ENCODE measurements at places on chromosomes 12 and 14. TPM values are rescaled to one million over a fixed set of nuclear protein-coding genes. Genes with fewer than 3 reads are reported as not detected.
A peak's percentile ranks its signal among the peaks of the same experiment; 100 is the strongest.

- no peak for DNase-seq
Observed at GRCh38 chr14:22845821-22846625, 9.6 kb downstream of the MMP14 start.

- no peak for DNase-seq
Observed at GRCh38 chr12:26789731-26790644, 43.0 kb downstream of the ITPR2 start.

- DNase-seq: no peak
Observed at GRCh38 chr12:50647479-50647878, 116.4 kb upstream of the ATF1 start.

DNA sequence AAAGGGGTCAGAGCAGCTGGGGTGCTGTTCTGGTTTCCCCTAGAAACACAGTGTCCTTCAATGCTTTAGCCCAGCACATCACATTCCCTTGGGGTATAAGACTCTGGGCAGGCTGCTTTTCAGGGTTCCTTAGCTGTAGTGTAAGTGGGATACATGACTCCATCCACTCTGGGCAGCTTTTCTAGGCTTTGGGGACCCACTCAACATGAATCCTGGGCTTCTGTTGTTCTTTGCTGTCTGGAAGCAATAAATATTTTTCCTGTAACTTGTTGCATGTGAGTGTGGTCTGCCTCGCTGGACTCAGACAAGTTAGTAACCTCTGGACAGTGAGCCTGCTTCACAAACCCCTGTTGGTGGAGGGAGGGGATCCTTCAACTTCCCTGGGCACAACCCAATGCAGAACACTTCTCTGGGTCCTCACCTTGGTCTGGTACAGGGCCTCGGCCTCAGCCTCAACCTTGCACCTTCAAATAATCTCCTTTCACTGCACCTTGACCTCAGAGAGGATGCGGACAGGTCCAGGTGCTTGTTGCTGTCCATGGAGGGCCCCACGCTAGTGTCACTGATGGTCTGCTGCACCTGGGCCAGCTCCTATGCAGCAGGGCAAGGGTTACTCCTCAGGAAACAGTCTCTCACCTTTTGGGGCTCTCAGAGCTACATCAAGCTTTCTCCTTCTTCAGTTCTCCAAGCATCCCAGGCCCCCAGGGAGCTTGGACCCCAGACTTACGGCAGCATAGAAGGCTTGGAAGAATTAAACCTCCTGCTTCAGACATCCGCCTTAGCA, 13.5 kb upstream of the KRT73 start:
- no peak for DNase-seq

GRCh38 chr12:53061404-53062010, 11.6 kb downstream of the TNS2 start:
- peak; percentile 56 for DNase-seq

GRCh38 chr14:61462566-61463193, 141.3 kb downstream of the PRKCH start:
- no peak for DNase-seq

GRCh38 chr12:103442822-103443221, 52.9 kb downstream of the C12orf42 start:
- no peak for DNase-seq

DNA sequence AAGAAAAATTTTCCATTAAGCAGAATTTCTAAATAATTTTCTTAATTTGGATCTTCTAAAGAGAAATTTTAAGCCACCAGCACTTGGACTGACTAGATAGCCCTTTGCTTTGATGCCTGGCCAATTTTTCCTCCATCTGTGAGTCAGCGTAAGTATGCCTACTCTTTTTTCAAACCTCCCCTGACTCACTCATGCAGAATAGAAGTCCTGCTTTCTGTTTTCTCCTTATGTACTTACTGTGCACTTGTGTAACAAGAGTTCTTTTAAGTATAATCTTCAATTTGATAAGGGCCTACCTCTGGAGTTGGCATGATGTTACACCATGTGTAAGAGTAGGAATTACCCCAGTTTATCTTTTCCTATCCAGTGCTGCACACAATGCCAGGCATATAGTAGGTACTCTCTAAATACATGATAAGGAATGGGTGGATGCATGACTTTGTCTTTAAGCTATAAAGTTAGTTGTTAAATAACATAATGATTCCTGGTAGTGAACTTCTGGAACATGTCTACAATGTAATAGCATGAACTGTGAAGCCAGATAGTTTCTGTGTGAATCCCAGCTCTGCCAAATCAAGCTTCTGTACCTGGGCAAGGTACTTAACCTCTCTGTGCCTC, 329.6 kb downstream of the TMTC2 start:
- no peak for DNase-seq

- no peak for DNase-seq
Observed at GRCh38 chr12:69354556-69355187, 4.9 kb upstream of the YEATS4 start.

GRCh38 chr14:89892953-89893352, 61.6 kb downstream of the EFCAB11 start:
- DNase-seq: no peak

DNA sequence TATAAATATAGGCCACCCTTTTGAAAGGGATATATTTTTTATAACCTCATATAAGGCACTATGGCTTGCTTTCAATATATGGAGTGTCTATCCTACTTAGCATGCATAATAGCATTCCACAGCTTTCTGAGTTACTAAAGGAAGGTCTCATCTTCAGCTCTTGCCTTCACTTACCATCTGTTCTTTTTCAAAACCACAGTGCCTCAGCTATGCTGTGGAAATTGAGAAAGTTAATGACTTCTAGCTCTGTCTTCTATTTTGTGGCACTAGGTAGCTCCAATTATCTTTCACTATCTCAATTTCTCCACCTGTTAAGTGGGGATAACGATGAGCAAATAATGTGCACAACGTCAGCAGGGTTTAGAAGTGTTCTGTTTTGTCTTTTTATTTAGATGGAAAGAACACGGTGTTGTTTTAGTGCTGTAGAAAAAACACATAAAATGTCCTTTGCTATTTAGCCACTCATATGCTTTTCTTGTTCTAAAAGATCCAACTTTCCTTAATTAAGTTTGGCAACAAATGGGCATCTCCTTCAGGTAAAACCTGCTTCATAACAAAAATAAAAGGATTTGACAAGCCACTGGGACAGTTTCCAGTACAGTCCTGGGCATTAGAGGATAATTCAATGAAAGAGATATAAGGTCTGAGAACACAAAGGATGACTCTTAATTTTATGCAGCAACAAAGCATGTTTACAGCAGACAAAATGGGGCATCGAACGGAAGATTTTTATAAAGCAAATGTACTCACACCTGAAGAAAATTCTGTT, 462.0 kb upstream of the SYT1 start:
- no peak for DNase-seq

DNA sequence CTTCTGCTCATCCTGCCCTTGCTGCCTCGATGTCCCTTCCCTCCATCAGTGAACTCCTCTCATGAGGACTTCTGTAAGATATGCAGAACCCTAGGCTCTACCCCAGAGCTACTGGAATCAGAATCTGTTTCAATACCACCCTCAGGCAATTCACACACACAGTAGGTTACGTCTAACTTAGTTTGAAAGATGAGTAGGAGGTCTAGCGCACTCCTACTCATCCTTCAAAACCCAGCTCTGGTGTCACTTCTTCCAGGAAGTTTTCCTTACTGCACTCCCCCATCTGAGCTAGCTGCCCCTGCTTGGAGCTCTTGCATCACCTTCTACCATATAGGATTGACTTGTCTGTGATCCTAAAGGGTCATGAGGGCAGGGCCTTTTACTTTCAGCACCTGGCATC, 56.4 kb upstream of the DICER1 start:
- DNase-seq: no peak

The EFS gene
- 1.1 TPM for polyA plus RNA-seq

The IPO8 gene
- 13.2 TPM for polyA plus RNA-seq

The ZC2HC1C gene
- polyA plus RNA-seq: 2.7 TPM

All from psoas muscle (tissue), 8 donors.